ENCODE measurements at places on chromosomes 7 and 10. TPM values are rescaled to one million over a fixed set of nuclear protein-coding genes. Genes with fewer than 3 reads are reported as not detected.

Gene PARG
- total RNA-seq: 39.4 TPM

Gene NFE2L3
- 0.31 TPM for total RNA-seq

Gene FLNC
- total RNA-seq: 110 TPM

Gene PTN
- 43.0 TPM for total RNA-seq

Gene PAX4
- not detected for total RNA-seq

Gene TAS2R41
- not detected for total RNA-seq

Gene SLC26A4
- total RNA-seq: 20.5 TPM

Gene WDR86
- 0.26 TPM for total RNA-seq

Gene PDE1C
- total RNA-seq: 0.56 TPM

Gene SPDYE8
- not detected for total RNA-seq
